ENCODE measurements at places on chromosomes 6 and 20.
A peak's percentile ranks its signal among the peaks of the same experiment; 100 is the strongest.

DNA sequence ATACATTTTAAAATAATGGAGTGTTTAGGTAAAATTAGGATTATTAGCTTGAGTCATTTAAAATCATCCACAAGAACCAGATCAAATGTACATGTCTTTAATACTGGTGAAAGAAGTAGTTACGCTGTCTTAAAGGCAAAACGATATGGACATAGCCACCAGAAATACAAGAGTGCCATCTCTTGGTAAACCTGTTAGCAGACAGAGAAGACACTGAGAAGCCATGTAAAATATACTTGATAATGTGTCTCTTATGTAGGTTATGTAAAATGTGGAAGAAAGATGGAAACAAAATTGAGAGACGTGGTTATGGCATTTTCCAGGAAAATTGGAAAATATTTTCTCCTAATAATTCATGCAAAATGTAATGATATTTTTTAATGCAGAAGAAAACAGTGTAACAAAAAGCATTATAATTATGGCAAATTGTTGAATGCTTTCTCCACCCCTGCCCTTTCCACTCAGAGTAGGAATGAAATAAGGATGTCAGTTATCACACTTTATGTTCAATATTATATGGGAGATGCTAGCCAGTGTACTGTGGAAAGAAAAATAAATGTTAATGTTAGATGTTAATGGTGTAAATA is 12.2 kb upstream of the SLC17A2 start:
- DNase-seq, result peak; percentile 23

DNA sequence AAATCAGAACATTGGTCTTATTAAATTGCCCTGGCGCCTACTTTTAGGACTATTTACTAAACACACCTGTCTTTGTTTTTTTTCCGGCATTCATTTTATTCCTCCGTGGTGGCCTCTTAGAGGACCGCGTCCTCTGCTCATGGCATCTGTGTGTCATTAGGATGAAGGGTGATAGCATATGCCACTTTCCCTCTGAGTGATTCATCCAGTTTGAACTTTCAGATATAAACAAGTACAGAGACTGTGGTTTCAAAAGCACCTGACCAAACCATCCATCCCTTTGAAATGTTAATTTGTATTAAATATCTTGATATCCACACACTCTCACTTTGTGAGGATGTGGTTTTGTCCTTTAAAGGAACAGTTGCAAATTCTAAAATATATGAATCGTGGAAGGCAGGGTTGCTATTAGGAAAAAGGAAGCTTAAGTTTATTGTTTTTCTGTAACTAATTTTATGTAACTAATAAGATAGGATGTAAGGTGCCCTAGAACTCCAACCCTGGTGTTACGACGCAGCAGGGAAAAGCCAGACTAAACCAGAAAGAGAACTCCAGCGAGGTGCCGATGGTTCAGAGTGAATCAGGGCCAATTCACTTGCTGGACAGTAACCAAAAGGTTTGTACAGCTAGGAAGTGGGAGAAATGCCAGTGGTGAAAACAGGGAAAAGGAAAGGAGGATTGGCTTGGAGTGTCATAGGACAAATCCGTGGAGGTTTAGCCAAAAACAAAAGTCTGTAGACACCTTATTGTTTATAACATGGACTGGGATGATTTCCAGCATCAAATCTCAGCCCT is 98.7 kb downstream of the SHLD1 start:
- DNase-seq, result no peak

DNA sequence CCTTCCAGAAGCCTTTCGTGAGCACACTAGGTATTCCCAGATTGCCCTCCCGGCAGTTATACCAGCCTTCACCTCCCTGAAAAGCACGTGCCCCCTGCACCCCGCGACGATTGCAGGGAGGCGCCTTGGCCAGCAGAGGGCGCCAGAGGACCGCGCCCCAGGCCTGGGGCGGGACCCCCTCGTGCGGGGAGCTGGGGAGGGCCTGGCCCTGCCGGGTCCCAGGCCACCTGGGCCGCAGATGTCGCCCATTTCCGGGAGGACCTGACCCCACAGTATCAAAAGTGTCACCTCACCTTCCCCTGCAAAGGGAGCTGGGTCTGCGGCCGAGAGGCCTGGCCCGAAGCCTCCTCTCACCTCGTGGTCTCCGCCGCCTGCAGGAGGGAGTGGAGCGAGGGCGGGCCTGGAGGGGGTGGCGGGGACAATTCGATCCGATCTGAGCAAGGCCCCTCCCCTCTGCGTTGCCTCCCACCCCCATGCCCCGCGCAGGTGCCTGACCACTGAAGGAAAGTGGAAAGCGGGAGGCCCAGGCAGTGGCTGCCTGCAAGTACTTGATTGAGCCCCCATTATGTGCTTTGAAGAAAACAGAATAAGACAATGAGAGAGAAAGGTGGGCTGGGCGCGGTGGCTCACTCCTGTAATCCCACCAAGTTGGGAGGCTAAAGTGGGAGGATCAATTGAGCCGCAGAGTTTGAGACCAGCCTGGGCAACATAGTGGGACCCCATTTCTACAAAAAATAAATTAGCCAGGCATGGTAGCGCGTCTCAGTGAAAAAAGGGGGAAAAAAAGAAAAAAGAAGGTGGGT is 3.5 kb upstream of the SNAI1 start:
- peak; percentile 73 for DNase-seq

GRCh38 chr6:20686142-20686541 is 151.9 kb downstream of the CDKAL1 start:
- no peak for DNase-seq

DNA sequence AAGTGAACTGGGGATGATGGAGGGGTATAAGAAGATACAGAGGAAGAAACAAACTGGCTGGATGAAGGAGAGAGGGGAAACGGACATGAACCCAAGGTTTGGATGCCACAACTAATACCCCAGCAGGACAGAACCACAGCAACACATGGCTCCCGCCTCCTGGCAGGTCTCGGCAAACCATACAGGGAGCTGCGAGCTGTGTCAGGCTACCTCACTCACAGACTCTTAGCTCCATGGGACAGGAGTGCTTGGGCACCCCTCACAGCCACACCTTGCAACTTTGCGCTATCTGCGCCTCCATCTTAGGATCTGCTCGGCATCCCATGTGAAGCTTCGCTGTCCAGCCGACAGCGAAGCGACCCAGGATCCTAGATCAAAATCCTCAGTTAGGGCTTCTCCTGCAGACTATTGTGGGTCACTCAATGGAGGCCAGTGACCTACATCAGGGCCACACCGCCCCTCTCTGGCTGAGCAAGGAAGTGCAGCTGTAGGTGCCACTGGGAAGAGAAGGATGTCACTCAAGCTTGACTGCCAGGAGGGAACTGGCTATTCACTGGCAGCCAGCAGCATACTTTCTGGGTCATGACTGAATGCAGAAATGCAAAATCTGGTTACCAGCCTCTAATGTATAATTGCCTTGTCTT is 174.4 kb upstream of the RIN2 start:
- peak; percentile 82 for DNase-seq

DNA sequence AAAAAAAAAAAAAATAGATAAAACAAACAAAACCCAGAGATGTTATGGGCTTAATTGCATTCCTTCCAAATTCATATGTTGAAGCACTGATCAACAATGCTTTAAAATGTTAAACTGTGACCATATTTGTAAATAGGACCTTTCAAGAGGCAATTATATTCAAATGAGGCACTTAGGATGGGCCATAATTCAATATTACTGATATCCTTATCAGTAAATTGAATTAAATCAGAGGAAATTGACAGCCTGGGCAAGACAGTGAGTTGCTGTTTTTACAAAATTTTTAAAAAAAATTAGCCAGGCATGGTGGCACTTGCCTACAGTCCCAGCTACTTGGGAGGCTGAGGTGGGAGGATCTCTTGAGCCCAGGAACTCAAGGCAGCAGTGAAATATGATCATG is 364.1 kb downstream of the GJA1 start:
- no peak for DNase-seq

- no peak for DNase-seq
These were observed 5.9 kb downstream of the RNF146 start for GRCh38 chr6:127272576-127272975.

DNA sequence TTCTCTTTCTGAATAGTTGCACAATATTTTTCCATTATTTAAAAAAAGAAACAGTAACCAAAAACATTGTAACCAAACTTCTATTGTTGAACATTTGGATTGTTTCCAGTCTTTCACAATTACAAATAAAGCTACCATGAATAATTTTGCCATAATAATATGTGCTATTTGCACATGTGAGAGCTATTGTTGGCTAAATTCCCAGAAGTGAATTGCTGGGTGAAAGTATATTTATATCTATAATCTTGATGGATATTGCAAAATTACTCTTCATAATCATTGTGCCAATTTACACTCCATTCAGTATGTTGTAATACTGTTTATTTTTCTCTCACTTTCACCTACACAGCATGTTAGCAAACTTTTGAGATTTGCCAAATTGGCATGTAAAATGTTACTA is 36.6 kb upstream of the SLC22A16 start:
- DNase-seq, result no peak

GRCh38 chr6:123062670-123063069 is 66.6 kb downstream of the CLVS2 start:
- DNase-seq, result peak; percentile 37

DNA sequence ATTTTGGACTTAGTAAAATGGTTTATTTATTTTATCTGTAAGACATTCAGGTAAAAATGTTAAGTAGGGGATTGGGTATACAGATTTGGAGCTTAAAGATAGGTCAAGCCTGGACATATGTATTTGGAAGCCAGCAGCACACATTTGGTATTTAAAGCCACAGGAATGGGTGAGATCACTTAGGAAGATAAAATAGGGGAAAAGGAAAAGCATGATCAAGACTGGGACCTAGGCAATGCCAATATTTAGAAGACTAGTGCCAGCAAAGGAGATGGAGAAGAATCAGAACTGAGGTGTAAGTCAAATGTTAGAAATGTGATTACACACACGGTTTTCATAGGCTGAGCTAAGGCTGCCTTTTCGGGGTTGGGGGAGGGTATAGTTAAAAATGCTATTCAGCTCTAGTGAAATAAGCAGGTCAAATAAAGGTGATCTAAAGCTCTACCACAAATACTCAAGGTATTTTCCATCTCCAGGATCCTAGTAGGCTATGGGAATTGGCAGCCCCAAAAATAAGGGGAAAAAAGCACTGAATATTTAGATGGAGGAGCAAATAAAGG is 20.6 kb downstream of the SLC2A12 start:
- DNase-seq, result no peak

DNA sequence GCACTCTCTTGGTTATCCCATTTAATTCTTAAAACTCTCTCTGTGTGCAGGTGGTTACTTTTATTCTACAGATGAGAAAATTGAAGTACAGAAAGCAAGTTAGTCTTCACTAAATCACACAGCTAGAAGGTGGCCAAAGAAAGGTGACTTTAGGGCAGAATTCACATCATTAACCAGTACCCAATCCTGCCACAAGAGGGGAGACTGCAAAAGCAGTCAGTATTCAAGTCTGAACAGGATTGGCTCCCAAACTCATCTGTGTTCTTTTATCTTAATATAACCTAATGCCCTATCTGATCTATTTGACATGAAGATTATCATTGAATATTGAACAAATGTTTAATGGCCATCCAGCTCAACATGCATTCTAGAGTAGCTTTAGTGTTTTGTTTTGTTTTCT is 225.3 kb upstream of the FAM83B start:
- DNase-seq, result no peak

- DNase-seq, result no peak
These were observed 211.5 kb downstream of the GRM1 start for GRCh38 chr6:146240322-146240721.

DNA sequence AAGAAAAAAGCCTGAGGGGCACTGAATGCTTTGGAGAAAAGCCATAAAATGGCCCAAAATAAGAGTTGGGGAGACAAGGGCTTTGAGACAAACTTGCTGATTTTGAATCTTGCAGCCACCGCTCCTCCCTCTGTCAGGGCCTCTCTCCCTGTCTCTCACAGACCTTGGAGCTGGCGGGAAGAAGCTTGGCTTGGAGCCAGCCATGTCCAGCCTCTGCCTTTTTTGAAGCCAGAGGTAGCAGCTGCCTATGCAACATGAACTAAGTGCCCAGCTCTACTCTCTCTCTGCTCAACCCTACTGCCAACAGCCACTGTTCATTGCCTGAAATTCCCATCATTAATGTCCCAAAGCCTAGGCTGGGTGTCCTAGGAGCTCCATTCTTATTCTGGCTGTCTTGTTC is 63.7 kb upstream of the CTNNBL1 start:
- DNase-seq, result no peak

GRCh38 chr6:42361036-42361435 is 90.7 kb downstream of the TRERF1 start:
- no peak for DNase-seq

DNA sequence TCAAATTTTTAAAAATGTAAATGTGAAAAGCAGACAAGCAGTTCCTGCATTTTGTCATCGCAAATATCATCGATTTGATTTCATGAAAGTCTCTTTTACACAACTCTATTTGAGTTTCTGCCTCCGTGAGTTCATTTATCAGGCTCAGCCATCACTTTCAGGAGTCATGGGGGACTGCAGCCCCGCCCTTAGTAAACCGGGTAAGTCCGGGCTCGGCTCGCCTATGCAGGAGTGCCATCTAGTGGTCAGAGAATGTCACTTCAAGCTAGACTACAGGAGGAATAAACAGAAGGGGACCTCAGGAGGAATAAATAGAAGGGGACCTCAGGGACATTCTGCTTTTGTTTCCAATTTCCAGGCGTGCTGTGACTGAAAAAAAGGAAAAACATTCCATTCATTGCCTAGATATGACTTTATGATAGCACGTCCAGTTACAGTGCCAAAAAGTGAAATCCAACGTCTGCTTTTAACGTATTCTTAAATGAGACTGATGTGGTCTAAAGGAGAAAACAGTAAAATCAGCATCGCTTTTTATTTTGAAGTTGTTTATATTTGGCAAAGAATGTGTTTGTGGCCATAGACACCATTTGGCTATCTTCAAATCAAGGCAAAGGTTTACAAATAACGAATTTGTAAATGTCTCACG is 333.9 kb downstream of the HACE1 start:
- peak; percentile 83 for DNase-seq

DNA sequence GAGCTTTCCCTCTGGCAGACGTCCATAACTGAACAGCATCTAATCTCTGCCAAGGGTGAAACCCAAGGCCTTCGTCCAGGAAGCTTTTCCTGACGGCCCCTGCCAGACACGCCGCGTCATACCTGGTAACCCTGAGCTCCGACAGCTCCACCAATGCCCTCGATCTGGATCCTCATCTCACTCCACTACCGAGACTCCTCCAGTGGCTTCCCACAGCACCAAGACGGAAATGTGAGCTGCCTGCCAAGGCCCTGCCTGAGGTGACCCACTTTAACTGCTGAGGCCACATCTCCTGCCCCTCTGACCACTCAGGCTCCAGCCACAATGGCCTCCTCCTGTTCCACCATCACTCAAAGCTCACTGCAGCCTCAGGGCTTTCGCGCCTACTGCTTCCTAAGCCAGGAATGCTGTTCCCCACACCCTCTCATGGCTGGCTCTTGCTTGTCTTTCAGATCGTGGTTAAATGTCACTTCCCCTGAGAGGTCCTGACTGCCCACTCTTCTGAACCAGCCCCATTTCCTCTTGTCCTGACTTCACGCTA is 143.2 kb downstream of the PREX1 start:
- no peak for DNase-seq

DNA sequence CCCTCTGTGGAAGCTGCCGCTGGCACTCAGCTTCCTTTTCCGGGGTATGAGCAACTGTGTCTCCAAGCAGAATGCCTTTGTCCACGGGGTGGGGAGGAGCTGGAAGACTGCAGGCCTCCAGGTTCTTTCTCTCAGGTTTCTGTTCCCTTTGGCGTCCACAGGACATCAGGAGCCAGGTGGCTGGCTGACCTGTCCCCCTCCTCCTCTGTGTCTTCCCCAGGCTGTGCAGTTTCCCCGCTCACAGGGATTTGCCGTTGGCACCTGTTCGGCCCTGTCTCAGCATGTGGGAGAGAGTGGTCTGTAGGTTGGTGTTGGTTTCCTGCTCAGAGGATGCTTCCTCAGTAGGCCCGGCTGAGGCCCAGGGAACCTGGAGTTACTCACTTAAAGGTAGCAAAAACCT is 43.5 kb downstream of the CDS2 start:
- no peak for DNase-seq
